ENCODE measurements at places on chromosomes 11 and 22. TPM values are rescaled to one million over a fixed set of nuclear protein-coding genes. Genes with fewer than 3 reads are reported as not detected.

- DNase-seq: no peak
Observed at GRCh38 chr11:70089631-70090030, 11.5 kb downstream of the ANO1 start.

GRCh38 chr11:31417816-31418215, 48.2 kb downstream of the DNAJC24 start:
- DNase-seq: no peak

- no peak for DNase-seq
Observed at GRCh38 chr11:61756452-61757212, 4.2 kb downstream of the MYRF start.

GRCh38 chr22:40058265-40058664, 63.5 kb downstream of the FAM83F start:
- no peak for DNase-seq

The YPEL1 gene
- total RNA-seq: 8.9 TPM
